Right atrium auricular region (tissue), 2 donors: ENCODE measurements at places on chromosomes 3 and 15.

DNA sequence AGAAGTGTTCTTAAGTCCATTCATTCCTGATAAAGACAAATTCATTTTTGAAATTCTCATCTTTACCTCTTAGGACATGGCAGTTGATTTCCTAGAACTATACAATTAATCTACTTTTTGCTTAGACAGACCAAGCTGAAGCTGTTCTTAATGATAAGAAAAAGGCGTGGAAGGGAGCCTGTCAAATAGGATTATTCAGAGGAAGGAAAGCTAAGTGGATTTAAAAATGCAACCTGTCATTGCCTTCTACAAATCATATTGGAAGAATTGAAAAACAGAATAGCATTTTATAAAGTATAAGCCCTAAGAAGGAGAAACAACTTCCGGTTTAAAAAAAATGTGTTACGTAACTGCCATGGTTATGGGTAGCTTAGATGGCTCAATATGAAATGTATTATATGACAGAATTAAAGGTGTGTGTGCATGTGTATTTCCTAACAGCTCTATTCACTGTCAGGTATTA, 81.2 kb upstream of the RAP2B start:
- DNase-seq: no peak

DNA sequence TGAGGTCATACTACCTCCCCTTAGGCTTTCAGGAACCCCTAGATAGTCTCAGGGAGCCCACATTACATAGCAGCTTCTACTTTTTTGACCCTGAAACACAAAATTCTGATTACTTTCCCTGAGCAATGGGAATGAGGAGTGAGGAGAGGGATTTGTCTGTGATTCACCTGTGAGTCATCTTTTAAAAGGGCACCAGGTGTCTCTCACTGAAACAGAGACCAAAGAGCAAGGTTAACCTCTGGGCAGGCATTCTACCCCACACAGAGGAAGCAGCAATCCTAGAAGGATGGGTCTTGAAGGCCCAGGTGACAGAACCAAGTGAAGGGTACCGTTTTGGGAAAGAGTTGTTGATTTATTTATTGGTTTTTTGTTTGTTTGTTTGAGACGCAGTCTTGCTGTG, 31.1 kb upstream of the UBE2E2 start:
- DNase-seq: no peak

DNA sequence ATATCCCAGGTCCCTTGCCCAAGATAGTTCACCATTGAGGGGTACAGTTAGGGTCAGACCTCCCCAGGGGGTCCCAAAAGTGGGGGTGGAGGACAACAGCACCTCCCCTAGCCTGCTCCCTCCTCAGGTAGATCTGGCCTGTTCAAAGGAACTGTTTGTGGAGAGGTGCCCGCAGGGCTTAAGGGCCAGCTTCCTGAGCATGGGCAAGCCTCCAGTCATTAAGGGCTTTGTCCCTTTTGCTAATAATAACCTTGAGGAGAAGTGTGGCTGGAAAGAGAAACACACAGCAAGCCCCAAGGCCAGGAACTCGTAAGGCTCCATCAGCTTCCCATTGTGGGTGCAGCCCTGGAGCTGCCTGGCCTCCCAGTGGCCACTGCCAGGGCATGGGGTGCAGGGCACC, 47.4 kb downstream of the ISG20 start:
- DNase-seq: no peak

GRCh38 chr3:45549961-45550360, 44.6 kb upstream of the LIMD1 start:
- DNase-seq: no peak

GRCh38 chr3:73448041-73448440, 176.7 kb downstream of the PDZRN3 start:
- DNase-seq: no peak

DNA sequence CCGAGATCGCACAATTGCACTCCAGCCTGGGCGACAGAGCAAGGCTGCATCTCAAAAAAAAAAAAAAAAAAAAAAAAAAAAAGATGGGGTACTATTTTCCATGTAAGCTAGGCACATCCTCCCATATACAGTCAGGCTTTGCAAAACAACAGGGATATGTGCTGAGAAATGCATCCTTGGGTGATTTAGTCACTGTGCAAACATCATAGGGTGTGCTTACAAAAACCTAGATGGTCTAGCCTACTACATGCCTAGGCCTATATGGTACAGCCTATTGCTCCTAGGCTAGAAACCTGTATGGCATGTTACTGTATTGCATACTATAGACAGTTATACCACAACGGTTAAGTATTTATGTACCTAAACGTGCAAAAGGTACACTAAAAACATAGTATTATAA, 75.0 kb downstream of the TTBK2 start:
- no peak for DNase-seq
